Calu3 (cell line): ENCODE measurements at places on chromosomes 3 and 15. TPM values are rescaled to one million over a fixed set of nuclear protein-coding genes. Genes with fewer than 3 reads are reported as not detected.

GNAT1 gene
- not detected in 2 replicates for total RNA-seq

CEP97 gene
- 5.4 and 6.4 TPM in 2 replicates for total RNA-seq

- no peak for DNase-seq
Measured at GRCh38 chr3:966341-966740, 126.5 kb upstream of the CNTN6 start.

DNA sequence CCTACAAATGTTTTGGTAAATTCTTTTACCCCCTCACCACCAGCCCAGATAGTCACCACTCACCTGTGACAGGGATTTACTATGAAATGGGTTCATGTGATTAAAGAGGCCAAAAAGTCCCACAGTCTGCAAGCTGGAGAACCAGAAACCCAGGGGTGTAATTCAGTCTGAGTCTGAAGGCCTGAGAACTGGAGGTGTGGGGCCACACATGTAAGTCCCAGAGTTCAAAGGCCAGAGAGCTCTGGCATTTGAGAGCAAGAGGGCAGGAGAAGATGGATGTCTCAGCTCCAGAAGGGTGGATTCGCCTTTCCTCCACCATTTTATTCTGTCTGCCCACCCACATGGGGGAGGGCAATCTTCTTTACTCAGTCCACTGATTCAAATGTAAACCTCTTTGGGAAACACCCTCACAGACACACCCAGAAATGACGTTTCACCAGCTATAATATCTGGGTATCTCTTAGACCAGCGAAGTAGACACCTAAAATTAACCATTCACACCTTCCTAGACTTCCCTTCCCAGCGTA lies 11.9 kb downstream of the RTP3 start:
- DNase-seq = no peak
